ENCODE measurements at places on chromosomes 11 and 22.

- no peak for DNase-seq
Measured at GRCh38 chr11:94550513-94550912, 6.8 kb downstream of the FUT4 start.

DNA sequence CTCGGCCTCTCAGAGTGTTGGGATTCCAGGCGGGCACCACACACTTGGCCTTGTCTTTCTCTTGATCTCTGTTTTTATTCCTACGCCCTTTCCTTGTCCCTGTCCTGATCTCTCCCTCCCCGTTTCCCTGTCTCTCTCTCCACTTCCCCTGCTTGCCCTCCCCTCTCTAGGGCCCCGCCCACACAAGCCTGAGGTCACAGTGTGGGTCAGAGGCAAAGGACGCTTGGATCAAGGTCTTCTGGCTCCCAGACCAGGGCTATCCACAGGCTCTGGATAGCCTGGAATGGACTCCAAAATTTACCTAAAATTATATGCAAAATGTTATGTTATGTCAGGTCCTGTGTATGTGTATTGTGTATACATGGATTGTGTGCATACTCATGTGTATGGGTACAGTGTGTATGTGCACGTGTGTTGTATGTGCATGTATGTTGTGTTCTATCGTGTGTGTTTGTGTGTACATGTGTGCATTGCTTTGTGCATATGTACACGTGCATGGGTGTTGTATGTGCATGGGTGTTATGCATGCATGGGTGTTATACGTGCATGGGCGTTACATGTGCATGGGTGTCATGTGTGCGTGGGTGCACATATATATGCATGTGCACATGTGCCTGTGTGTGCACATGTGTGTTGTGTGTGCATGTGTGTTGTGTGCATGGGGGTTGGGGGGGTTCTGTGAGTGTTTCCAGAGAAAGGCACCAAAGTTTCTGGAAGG, 38.3 kb downstream of the TP53I11 start:
- DNase-seq, result peak; percentile 39

- no peak for DNase-seq
Measured at GRCh38 chr11:20707876-20708275, 38.5 kb downstream of the NELL1 start.

DNA sequence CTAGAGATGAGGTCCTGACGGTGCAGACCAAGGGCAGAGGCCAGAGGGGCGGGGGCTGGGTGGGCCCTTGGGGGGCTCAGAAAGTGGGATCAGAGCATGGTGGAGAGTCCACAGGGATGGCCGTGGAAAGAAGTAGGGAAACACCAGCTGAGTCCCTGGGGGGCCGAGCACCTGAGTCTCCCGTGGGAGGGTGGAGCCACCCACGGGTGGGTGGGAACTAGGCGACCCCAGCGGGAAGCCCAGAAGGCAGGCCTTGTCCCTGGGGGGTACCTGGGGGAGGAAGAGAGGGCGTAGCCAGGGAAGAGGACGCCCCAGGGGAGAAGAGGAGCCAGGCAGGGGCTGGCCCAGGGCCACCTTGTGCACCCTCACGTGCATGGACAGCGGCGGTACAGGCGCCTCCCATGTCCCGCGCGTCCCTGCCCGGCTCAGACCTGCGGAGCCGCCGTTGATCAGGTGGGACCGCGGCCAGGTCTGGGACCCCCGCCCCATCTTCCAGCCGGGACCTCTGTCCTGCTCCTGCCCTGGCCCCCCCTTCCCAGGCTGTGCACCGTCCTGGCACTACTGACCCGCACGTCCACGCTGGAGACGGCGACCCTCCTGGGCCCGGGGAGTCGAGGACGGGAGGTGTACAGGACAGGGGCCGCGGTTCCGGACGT, 10.2 kb downstream of the CRELD2 start:
- DNase-seq, result no peak

- no peak for DNase-seq
Measured at GRCh38 chr22:17950651-17951214, 73.6 kb downstream of the MICAL3 start.

- no peak for DNase-seq
Measured at GRCh38 chr11:44324749-44325525, 15.0 kb upstream of the ALX4 start.

- DNase-seq, result no peak
Measured at GRCh38 chr11:5349550-5349949, 1.8 kb upstream of the OR51B6 start.

GRCh38 chr22:28426346-28427132, 253.1 kb downstream of the TTC28 start:
- no peak for DNase-seq

DNA sequence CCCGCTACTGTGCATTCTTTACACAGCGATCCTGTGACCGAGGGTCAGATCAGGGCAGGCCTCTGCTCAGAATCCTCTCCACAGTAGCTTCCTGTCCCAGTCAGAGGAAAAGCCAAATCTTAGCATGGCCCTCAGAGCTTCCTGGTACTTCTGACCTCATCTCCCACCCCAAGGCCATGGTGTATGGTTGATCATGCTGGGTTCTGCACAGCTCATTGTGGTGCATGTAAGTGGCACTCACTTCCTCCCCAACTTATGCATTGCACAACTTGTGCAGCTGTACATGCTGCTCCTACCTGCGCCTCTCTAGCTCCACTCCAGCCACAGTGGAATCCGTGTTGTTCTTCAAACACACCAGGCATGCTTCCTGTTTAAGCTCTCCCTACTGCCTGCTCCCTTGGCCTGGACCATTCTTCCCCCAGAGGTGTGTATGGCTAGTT, 20.3 kb downstream of the BMAL1 start:
- DNase-seq, result no peak

GRCh38 chr11:80214413-80214812, 773.6 kb upstream of the TENM4 start:
- DNase-seq, result no peak

DNA sequence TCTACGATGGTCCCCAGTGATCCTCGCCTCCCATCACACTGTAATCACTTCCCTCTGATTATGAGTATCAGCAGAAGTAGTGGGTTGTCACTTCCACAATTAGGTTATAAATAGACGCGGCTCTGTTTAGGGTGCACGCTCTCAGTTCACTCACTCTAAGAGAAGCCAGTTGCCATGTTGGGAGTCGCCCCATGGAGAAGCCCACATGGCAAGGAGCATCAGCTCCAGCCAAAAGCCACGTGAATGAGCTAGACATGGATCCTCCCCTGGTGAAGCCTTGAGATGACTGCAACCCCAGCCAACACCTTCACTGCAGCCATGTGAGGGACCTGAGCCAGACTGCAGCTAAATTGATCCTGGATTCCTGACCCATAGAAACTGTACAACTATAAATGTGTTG, 26.4 kb upstream of the MYOD1 start:
- DNase-seq, result no peak

GRCh38 chr11:125082611-125083311, 19.7 kb downstream of the SLC37A2 start:
- DNase-seq, result no peak

GRCh38 chr11:34148504-34149165, 43.2 kb downstream of the NAT10 start:
- DNase-seq, result no peak

DNA sequence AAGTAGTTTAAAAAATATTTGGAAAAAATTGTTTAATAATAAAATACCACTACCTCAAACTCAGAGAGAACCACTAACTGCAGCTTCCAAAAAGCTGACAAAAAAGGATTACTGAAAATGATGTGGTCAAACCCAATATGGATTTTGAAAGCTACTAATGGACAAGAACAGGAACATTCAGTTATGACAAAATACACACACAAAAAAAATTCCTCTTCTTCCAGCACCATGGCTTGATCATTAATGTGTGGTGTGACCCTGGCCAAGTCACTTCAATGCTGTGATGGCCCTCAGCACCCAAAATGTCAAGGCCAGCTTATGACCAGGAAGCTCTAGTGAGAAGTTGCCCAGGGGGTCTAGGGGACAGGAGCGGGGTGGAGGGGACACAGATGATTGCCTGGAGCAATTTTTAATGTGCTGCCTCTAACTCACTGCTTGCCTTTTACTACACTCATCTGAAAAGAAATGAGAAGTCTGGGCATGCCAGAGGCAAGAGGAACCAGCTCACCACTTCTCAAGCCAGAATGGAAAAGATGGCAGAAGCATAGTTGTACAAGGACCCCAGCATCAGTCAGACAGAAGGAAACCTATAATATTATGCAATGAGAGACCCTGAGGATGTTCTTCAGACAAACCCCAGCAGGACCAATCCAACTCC, 2.2 kb downstream of the SMCO4 start:
- no peak for DNase-seq

GRCh38 chr22:45008186-45008681, 1.6 kb downstream of the PHF21B start:
- peak; percentile 4 for DNase-seq

DNA sequence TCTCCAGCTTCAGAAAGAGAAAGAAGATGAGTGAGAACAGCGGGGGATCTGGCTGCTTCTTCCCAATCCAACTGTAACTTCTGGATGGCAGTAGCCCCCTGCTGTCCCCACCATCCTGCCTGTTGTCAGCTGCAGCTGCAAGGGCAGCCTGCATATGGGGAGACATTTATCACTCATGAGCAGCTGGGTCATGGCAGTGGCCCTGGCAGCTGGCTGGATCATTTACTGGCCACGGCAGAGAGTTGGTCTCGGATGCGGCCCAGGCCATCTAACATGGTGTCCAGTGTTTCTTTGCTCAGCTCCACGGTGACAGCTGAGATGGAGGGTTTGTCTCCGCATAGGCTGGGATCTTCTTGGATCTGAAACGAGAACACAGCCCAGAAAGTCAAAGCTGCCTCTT, 14.8 kb downstream of the COMMD9 start:
- DNase-seq, result no peak

DNA sequence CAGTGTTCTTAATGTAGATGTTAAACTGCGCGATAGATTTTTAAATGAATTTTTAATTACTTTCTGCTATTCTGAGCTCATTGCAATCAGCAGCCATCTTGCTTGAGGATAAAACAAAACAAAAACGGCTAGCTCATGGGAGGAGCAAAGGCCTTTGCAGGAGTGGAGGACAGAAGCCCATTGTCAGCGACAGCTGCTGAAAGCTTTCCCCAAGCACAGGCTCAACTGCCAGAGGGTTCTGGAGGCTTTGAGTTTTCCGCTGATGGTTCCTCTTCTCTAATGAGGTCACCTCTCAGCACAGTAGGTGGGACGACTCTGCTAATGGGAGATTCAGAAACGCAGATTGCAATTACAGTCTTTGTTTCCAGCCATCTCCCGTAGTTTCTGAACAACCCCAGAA, 167.1 kb upstream of the TTC12 start:
- no peak for DNase-seq

GRCh38 chr11:2652333-2653197, 47.2 kb downstream of the KCNQ1OT1 start:
- DNase-seq, result no peak

GRCh38 chr11:2359557-2359956, 17.6 kb upstream of the CD81 start:
- no peak for DNase-seq

DNA sequence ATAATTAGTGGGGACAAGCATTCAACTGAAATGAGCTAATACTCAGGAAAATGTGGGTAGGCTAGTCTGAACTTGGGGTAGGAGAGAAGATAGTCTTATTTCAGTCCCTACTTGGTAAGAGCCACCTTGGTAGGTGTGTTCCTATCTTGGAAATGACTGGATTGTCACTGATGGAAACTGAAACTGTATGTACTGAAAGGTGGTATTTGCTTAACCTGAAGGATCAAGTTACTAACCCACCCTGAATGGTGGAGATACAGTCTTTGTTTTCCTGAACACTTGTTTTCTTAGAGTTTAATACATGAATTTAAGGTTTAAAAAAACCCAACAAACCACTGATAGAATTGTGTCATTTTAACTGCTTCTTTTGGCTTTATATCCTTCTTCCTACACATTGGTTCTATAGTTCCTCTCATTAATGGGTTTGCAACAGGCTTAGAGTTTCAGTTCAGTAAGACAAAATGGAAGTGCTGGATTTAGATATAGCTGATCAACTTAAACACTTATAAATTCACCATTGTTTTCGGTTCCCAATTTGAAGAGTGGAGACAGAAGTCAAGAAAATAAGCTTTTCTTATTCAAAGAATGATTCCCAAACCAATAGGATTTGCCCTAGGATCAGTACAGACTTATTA, 4.2 kb downstream of the FAR1 start:
- no peak for DNase-seq

- no peak for DNase-seq
Measured at GRCh38 chr11:118902336-118903203, 18.9 kb downstream of the CXCR5 start.

- DNase-seq, result no peak
Measured at GRCh38 chr11:129888451-129888850, 6.9 kb downstream of the NFRKB start.

DNA sequence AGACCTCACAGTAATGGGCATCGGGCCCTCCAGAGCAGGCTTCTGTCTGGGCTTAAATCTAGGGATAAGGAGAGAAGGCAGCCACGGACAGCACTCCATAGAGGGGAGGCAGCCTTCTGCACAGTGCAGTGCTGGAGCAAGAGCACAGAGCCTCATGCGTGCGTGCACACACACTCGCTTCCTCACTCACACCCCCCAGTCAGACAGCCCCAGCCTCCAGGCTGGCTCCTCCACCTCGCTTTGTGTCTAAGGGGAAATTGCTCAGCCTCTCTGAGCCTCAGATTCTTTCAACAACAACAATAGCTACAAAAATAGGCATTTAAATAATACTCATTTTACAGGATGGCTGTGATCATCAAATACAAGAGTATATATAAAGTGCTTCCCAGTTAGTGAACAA, 26.7 kb upstream of the ETS1 start:
- no peak for DNase-seq

- DNase-seq, result no peak
Measured at GRCh38 chr11:27473017-27473406, 422 bp upstream of the LGR4 start.

DNA sequence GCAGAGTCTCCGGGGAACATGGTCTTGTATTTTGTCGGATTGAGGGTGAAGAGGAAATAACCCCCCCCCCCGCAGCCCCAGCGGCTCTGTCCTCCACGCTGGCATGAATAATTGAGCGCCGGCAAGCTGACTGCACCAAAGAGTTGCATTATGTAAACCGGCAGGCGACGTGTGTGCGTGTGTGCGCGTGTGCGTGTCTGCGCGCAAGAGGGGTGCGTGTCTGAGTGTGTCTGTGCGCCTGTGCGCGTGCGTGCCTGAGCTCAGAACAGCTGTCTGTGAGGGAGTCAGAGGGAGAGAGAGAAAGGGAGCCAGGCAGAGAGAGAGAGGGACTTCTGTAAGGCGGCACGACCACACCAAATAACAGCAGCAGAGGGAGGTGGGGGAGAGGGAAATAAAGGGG, 94.4 kb downstream of the SCN3B start:
- no peak for DNase-seq

DNA sequence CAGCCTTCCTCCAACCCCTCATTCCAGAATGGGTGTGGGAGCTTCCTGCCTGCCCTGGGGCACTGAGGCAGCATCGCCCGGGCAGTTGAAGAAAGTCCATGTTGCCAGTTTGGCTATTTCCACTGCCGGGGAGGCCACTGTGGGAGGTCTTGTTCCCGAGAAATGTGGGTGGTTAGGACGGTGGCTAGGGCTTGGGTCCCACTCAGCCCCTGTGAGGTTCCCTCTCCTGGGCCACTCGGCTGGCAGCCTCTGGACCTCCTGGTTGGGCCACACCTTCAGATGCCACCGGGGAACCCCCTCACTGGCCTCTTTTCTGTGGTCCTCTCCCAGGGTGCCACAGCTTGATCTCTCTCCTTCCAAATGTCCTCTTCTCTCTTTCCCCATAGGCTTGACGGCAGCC, 5.1 kb upstream of the PPP6R3 start:
- no peak for DNase-seq

GRCh38 chr11:128483211-128483788, 104.1 kb downstream of the ETS1 start:
- DNase-seq, result no peak

- no peak for DNase-seq
Measured at GRCh38 chr11:10529279-10529678, 11.7 kb downstream of the RNF141 start.

Data from hematopoietic multipotent progenitor cell treated with erythropoietin and hydrocortisone succinate and interleukin-3 and kit ligand, for 8 days (in vitro differentiated cells).